SIG-M5 (cell line): ENCODE measurements at places on chromosomes 5 and 9.

DNA sequence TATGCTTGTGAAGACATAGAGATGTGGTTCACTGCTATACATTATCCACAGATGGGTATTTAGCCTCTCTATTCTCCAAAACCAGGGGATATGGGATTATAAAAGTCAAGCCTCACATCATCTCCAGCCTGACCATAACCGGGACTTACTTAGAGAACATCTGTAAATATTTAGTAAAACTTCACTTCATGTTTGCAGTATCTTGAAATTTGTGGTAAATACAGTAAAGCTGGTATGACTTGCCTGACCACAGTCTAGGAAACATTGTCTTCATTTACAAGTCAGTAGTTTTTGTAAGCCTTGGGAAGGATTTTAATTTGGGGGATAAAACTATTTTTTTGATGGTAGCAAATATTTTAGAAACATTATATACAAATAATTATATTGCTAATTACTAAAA is 64.2 kb downstream of the MAST4 start:
- no peak for DNase-seq

- DNase-seq: no peak
These were observed 137.2 kb downstream of the ATG10 start for GRCh38 chr5:82109013-82109412.

GRCh38 chr5:179265514-179266290 is 79.6 kb downstream of the ADAMTS2 start:
- no peak for DNase-seq

DNA sequence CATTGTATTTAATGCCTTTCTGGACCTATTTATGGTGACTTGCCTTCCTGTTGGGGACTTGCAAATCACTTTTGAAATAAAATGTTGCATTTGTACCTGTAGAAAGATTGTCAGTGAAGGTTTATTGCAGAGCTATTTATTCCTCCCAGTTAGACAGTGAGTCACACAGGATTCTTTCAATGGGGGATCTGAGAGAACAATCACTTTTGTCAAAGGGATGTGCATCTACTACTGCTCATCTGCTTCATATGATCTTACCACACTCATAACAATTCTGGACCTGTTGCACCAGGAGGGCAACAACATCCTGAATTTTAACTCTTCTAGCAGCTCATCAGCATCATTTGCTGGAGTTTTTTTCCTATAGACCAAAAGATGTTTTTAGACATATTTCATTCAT is 66.8 kb downstream of the FBXL7 start:
- no peak for DNase-seq

GRCh38 chr5:174340226-174340625 is 294.7 kb downstream of the NSG2 start:
- no peak for DNase-seq

DNA sequence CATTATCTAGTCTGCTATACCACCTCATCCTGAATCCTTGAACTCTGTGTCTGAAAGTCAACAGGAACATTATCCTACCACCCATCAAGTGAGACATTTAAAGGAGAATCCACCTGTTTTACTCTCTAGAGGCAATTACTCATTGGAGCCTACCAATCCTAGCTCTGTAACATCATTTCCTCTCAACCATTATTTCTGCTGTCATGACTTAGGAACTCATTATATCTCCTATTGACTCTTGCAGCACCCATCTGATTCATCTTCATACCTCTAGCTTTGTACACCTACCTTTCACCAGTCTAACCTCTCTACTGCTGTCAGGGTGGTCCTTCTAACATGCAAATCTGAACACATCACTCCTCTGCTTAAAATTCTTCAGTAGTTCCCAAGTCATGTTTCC is 481.5 kb downstream of the NFIB start:
- no peak for DNase-seq

DNA sequence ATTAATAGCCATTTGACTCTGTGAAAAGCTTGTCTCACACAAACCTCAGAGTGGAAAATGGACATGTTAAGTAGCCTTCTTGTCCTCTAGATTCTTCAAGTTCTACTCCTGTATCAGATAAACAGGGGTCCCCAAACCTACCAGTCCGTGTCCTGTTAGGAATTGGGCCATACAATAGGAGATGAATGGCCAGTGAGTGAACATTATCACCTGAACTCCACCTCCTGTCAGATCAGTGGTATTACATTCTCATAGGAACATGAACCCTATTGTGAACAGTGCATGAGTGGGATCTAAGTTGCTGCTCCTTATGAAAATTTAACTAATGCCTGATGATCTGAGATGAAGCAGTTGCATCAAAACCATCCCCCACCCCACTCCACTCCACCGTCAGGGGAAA is 136.3 kb downstream of the TMEM232 start:
- DNase-seq: no peak

GRCh38 chr5:94705427-94705826 is 87.0 kb downstream of the SLF1 start:
- DNase-seq: no peak

DNA sequence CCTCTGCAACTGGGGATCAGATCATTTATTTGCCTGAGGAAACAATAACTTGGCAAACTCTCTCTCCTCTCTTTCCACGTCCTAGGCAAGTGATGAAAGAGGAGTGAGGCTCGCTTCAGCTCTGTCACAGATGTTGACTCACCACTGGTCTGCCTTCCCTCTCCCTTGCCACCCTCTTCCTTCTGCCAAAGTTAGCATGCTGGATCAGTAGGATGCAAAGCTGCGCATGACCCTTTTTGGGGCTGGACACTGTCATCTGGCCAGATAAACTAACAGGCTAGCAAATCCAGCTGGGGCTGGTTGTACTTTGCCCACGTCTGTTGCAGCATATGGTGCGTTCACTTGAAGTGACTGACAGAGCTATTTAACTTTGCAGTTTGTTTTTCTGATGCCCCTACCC is 36.2 kb upstream of the SMARCA2 start:
- DNase-seq: no peak

DNA sequence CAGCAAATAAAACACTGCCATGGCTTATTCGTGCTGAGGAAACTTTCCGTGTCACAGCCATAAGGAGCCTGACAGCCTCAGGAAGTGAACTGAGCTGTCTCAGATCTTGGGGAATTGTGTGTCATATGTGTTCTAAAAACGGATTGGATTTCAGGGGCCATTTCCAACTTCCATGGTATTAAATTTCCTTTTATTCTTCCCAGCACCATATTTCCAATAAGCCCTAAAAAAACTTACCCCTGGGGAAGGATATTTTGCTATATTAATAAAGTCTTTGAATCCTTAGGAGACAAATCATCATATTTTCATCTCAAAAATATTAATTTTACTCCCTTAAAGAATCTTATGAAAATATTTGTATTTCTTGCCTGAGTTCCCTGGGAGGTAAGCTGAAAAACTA is 93.9 kb downstream of the LHFPL2 start:
- no peak for DNase-seq

DNA sequence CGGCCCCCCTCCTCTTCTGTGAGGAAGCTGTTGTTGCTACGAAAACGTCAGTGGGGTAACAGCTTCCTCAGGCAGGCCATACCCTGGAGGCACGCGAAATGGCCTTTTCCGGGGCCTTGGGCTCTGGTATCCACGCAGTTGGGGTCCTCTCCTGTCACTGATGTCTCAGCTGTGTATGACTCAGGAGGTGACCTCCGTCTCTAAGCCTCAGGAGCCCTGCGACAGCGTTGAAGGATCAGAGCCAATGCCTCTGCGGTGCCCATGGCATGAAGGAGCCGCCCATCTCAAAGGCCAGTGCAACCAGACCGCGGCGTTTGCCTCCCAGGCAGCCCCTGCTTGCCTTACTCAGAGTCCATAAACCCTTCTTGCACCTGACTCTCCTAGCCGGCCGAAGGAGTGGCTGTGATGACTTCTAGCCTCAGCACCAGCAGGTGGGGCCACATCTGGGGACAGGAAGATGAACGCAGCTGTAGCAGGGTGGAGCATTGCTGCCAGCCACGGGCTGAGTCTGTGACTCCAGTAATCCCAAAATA is 1.0 kb upstream of the MXD3 start:
- DNase-seq: no peak

DNA sequence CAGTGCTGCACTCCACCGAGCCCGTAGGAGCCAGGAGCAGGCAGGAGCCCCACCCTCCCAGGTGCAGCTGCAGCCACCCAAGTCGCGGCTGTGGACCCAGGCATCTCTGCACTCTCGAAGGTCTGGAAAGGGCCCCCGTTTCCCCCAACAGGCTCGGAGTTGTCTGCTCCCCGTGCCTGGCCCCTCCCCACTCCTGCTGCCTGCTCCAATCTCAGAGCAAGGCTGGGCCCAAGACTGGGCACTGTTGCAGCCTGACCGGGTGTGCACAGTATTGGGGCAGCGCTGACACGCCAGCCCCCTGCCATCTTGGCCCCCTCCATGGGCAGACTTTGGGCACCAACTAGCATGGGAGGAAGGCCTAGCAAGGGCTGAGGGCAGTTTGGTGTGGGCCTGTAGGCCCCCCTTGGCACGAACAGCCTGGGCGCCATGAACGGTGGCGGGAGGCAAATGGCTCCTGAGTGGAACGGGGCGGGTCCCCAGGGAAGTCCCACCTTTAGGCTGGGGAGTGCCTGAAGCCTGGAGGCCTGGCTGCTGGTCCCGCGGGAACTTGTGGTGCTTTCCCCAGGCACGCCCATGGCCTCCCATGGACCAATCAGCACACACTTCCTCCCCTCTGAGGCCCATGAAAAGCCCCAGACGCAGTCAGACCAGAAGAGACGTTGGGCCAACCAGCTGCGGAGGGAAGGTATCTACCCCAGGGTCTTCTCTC is 60.4 kb downstream of the PSAT1 start:
- DNase-seq: no peak

GRCh38 chr9:93713716-93714115 is 137.3 kb downstream of the PHF2 start:
- DNase-seq: no peak

- DNase-seq: no peak
These were observed 3.2 kb upstream of the TNC start for GRCh38 chr9:115121181-115121580.

DNA sequence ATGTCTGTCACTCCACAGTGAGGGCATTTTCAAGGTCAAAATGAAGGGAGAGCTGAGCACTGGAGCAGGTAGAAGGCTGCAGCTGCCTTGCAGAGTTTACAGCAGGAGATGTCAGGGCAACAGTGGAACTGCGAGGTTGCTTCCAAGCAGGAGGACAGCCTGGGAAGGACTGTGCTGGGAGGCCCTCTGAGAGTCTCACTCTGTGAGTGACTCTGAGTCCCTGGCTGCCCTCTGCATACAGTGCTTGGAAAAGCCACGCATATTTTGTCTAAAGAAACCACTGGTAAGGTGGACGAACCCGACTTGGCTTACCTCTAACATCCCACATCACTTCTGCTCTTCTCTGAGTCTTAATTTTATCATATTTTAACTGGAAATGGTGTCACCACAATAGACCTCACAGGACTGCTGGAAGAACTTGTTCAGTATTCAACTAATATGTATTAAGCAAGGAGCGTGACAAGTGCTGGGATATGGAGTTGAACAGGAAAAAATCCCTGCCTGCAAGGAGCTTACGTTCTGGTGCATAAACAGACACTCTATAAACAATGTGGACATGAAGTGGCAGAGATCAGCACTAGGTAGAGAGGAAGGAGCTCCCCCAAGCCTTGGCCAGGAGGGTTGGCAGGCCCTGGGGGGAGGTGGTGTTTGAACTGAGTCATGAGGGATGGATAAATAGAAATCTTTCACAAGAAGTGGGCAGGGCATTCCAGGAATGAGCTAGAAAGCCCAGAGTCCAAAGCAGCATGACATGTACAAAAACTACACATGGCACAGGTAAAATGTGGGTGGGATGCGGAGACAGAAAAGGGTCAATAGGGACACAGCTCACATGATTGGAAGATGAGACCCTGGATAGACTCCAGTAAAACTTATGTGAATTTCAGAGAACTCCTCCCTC is 64.0 kb upstream of the FOXE1 start:
- DNase-seq: no peak

DNA sequence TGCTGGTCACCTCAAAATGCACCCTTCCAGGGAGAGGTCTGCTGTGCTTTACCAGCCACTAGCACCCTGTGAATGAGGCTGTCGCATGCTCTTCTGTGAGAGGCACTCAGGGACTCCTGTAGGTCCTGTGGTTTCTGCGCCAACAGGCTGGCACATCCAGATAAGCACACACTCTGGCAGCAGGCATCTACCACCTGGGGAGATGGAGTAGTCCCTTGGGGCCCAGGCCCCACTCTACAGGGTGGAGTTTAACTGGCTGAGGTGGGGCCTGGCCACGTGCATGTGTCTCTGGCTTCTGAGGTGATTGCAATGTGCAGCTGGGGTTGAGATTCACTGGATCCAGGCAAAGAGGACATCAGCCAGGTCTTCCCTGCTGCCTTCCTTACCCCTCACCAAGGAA is 32.3 kb downstream of the TMEM174 start:
- no peak for DNase-seq

DNA sequence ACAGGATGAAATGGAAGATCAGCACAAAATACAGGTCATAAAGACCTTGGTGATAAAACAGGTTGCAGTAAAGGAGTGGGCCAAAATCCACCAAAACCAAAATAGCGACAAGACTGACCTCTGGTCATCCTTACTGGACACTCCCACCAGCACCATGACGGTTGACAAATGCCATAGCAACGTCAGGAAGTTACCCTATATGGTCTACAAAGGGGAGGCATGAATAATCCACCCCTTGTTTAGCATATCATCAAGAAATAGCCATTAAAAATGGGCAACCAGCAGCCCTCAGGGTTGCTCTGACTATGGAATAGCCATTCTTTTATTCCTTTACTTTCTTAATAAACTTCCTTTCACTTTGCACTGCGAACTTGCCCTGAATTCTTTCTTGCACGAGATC is 6.0 kb upstream of the NDUFB6 start:
- DNase-seq: no peak

DNA sequence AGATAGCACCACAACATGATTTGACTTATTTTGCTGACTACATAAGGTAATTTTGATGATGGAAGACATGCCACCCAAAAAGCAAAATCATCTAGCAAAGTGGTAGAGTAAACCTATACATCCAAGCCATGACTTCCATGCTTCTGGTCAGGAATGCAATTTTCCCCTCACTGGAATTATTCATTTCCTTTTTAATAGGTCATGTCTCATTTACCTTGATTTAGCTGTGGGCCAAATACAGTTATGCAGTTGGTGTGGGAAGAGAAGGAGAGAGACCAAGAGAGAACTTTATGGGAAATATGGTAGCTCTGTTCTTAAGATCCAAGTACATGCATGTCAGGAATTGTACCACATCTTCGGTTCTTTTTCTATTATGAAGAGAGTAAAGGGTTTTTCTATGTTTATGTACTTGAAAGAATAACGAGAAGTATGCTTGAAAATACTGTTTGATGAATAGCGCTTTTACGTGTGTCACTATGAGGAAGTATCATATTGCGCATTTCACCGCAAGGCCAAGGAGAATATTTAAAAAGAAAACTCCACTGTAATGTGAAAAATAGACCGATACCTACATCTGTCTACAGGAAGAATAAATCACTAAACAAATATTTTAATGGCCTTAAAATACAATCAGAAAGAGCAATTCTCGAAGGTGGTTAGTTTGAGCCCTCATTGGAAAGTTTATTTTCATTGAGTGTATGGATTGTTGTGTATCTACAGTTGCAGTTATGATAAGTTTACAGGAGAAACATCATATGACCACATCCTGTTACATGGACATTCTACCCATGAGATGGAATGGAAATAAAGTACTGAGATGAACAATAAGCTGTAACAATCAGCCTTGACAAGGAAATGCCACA is 134.0 kb downstream of the FOXD1 start:
- DNase-seq: no peak
